ENCODE measurements at places on chromosomes 7 and 10.

DNA sequence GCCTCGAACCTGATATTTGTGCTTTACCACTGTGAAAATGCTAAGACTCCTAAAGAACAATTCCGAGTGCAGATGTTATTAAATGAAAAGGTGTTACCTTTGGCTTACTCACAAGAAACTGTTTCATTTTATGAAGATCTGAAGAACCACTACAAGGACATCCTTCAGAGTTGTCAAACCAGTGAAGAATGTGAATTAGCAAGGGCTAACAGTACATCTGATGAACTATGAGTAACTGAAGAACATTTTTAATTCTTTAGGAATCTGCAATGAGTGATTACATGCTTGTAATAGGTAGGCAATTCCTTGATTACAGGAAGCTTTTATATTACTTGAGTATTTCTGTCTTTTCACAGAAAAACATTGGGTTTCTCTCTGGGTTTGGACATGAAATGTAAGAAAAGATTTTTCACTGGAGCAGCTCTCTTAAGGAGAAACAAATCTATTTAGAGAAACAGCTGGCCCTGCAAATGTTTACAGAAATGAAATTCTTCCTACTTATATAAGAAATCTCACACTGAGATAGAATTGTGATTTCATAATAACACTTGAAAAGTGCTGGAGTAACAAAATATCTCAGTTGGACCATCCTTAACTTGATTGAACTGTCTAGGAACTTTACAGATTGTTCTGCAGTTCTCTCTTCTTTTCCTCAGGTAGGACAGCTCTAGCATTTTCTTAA lies 47.7 kb downstream of the MINPP1 start:
- no peak for DNase-seq

DNA sequence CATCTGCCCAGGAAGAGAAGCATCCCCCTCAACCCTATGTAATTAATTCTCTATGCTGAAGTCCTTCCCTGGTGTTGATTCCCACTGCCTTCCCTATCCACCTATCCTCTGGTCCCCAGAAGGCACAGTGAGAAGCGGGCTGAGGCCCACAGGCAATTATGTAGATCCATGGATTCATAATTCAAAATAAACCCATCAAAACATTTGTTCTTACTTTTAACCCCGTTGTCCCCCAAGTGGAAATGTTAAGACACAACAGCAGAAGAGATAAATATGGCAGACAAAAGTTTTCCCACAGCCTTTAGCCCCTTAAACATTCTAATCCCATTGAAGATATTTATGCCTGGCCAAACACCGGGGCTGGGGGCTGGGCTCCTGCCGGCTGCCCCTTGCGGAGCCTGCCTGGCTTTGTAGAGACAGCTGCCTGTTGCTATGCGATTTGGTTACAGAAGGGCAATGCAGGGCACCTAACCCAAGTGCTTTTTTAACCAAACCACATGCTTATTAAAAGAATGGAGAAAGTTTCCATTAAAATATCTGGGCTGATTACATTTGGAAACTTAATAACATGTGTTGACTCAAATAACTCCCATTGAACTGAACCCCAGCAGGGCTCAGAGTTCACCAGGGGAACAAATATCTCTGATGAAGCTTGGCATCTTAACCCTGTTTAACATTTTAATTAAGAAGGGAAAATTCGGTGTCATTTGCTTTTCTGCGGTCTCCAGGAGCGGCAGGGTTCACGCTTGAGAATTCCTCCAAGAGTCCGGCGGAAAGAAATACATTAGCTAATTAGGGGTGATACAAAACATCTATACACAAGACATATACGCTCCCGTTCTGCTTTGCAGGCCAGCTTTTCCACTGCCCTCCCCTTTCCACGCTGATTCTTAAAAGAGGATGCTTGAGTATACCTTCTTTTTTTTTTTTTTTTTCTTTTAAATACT lies 110.8 kb upstream of the FGFR2 start:
- DNase-seq: no peak

DNA sequence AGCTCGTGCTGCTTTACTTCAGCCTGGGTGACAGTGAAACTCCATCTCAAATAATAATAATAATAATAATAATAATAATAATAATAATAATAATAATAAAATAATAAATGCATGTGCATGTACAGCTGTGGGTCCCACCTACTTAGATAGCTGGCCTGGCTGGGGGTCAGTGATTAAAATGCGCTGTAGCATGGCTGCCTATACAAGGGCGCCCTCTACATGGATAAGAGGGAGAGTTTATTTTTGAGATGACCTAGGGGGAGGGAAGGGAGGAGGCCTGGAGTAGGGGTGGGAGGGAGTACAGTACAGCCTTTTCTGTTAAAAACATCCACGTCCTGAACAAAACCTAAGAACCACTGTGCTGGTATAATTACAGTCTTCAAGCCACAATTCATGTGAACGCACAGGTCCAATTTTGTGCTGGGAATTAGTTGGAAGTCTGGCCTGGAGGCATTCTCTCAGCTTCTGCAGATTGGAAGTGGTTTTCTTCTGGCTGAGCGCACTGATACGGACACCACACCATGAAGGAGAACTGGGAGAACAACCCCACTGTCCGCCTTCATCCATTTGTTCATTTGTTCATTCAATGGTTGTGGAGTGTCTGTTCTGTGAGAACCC lies 146.5 kb downstream of the TMEM178B start:
- DNase-seq: peak; percentile 59

DNA sequence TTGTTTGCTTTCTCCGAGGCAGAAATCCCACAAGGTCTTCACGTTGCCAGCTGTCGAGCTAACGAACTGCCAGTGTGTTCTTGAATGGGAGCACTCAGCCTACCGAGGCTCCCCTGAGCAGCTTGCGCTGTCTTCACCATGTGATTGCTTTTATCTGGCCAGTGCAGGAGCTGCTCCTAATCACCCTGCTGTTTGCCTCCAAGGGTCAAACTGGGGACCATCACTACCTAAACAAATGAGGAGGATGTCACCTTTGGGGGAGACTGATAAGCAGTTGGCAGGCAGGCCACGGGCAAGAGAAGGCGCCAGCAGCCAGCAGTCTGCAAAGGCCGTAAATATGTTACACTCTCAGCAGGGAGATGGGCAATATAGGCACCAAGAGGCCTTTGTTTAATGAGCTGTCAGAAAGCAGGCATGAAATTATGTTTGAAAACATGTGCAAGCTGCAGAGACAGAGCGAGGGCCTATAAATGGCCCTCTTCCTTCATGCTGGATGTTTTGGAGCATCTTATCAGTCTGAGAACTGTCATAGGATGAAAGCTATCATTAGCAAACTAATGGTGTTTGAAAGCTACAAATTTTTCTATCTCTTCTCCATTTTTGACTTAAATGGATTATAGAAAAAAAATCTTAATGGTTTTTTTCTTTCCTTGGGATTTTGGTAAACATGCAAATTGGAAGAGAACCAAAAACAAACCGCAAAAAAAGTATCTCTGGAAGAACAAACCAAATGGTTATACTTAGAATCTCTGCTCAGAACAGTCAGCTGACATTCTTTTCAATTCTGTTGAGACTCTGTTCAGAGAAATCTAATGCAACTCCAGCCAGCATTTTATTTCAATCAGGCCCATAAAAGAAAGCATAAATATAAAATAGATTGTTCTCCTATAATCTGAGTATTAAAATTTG lies 267.3 kb upstream of the NPVF start:
- DNase-seq: no peak

GRCh38 chr10:3395041-3395440 lies 222.5 kb upstream of the PITRM1 start:
- DNase-seq: no peak

- no peak for DNase-seq
Measured at GRCh38 chr10:17038627-17039026, 91.0 kb downstream of the CUBN start.

- no peak for DNase-seq
Measured at GRCh38 chr10:14405076-14406065, 74.6 kb upstream of the FRMD4A start.

- no peak for DNase-seq
Measured at GRCh38 chr7:143492799-143493739, 15.4 kb downstream of the TAS2R41 start.

- no peak for DNase-seq
Measured at GRCh38 chr7:36667007-36667745, 57.1 kb downstream of the AOAH start.

DNA sequence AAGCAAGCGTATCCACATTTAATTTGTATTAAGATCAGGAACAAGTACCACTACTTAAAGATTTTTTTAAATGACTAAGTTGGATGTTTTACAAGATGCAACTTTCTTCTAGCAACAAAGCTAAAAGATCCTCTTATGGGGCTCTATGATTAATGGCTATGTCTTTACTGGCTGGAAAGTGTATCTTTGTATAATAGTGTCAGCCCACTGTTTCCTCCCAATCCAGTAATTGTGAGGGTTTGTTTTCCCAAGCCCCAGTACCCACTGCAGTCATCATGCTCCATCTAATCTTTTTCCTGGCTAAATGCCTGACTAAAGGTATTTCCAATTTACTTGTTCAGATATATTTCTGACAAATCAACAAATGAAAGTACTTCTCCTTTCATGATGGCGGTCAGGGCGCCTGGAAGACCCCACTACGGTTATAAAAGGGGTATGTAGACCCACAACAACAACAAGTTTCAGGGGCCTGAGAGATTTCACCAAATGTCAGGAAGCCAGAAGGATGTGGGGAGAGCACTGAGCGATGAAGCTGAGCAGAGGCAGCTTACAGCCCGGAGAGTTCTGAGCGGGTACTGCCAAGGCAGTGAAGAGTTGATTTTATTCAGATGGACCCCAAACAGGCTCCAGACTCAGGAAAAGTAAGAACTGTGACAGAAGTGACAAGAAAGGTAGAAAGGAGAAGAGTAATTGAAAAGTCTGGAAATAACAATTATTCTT lies 222.6 kb upstream of the KLF14 start:
- no peak for DNase-seq

DNA sequence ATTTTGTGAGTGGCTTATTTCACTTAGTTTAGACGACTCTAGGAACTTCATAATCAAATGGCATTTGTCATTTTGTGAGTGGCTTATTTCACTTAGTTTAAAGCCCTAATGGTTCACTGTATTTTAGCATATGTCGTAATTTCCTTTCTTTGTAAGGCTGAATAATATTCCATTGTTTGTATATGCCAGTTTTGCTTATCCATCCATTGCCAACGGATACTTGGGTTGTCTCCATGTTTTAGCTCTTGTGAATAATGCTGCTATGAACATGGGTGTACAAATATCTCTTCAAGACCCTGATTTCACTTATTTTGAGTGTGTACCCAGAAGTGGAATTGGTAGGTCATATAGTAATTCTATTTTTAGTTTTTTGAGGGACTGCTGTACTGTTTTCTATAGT lies 31.8 kb downstream of the DOCK1 start:
- no peak for DNase-seq

- DNase-seq: no peak
Measured at GRCh38 chr7:130216750-130217149, 9.1 kb downstream of the SSMEM1 start.

DNA sequence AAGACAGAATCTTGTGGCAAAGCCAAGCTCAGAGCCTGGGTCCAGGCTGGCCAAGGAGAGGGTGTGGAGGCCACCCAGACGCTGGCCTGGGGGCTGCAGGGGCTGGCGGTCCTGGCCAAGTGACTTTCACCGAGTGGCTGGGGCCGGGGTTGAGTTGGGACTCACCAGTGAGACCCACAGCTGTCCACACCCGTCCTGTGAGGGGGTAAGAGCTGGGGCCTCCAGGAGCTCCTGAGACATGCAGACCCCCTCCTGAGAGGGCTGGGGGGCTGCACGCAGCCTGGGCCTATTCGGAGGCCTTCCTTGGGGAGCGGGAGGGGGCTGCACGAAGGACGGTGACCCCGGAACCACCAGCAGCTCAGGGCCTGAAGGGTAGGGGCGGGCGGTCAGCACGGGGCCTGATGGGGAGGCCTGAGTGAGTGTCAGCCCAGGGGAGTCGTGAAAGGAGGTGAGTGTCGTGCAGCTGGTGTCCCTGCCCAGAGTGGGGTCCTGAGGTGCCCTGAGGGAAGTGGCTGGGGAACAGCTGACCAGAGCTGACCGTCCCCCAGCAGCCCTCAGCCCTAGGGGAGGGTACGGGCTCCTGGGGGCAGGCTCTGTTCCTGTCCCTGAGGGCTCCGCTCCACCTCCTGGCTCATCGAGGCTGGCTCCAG lies 100.9 kb downstream of the FOXL3 start:
- DNase-seq: no peak

DNA sequence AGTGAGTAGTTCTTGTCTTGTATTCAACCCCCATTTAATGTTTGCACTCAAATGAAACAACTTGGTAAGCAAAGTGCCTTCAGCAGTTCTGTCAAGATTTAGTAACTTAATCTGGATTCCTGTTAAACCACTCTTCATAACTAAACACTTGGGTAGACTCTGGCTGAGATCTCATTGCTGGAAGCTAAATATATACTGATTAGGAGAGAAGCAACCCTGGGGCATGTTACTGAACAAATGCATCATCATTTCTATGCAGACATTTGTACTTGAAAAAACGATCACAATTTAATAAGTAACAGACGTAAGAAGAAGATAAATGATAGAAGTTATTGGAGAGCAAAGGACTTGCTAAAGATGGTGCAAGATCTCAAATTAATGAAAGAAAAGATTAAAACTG lies 308.4 kb upstream of the POM121L12 start:
- no peak for DNase-seq

GRCh38 chr10:96978621-96979154 lies 146.6 kb downstream of the LCOR start:
- no peak for DNase-seq

Data from HAP-1 (cell line).